ENCODE measurements at places on chromosomes 7 and 10.

DNA sequence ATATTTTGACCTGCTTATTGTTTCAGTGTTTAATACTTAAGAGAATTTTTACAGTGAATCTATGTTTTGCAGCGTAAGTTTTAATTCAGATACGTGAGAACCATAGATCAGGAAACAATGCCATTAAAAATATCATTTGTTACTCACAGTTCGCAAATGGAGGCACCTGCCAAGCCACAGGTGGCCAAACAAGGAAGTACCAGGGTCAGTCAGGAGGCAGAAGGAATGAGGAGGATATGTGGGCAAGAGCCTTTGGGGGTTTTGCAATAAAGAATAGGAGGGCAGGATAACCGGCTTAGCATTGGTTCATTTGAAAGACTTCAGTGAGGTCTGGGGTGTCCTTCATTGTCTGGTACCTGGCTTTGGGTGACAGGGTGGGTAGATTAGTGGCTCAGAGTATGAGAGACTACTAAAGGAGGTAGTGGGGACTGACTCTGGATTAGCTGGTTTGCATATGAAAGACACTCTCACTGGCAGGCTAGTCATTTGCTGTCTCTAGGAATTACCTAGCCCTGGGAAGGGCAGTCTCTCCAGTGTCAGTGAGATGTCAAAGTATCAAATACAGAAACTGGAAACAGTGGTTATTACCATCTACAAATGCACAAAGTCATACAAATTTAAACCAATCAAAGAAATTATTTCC lies 132.2 kb upstream of the CAV2 start:
- no peak for DNase-seq

GRCh38 chr7:108861071-108861470 lies 291.4 kb downstream of the DNAJB9 start:
- DNase-seq = no peak

- DNase-seq = no peak
Measured at GRCh38 chr7:106966121-106966520, 78.4 kb upstream of the PRKAR2B start.

DNA sequence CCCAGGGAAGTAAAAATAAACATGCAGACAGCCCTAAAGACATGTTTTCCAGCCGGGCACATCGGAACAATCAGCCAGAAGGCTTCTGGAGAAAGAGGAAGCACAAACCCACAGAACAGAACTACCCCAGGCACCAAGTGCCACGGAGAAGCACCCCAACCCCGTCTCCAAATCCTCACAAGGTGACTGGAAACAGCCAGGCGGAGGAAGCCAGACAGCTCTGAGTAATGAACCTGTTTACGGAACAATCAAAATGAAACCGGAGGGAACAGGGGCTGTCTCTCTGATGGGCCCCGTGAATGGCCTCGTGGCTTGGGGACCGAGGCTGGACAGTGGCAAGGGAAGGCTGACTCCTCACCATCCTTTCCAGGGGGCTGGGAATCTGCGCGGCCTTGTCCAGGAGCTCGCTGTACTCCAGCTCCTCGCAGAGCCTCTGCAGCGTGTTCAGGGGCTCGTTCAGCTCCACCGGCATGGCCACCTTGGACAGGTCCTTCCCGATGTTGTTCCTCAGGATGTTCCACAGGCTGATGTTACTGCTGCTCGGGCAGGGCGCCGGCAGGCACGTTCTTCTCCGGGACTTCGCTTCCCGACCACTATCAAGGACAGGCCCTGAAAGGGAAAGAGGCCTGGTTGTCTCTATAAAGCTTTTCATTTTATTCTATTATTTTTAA lies 77.0 kb upstream of the GSDME start:
- DNase-seq = no peak

DNA sequence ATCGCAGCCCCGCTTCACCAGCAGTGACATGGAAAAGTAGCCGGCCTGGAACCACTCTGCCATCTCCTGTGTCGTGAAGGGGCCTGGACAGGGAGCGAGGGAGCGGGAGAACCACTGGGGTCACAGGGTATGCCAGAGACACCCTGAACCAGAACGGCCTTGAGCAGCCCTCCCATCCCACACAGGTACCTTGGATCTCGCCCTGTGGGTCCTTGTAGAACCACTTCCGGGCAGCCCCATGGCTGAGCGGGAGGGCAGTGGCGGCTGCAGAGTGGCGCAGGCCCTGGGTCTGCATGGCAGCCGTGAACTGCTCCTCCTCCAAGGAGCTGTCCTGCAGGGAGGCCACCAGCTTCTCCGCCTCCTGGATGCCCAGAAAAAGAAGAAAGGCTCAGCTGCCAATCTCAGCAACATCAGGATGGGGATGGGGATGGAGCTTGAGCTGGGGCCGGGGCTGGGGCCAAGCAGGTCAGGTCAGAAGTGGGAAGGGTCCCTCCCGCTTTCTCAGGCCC lies 9.5 kb downstream of the GIGYF1 start:
- DNase-seq = no peak

Data from fibroblast of upper back skin (primary cell).